Left ventricle myocardium inferior (tissue), 1 donor: ENCODE measurements at places on chromosomes 12 and 14. TPM values are rescaled to one million over a fixed set of nuclear protein-coding genes. Genes with fewer than 3 reads are reported as not detected.

Gene SYNE3
- 11.3 TPM for total RNA-seq

- H3K4me1 ChIP-seq: peaks cover 26% of the 10 kb centered on the region
- no peaks in the 10 kb centered on the region for H3K36me3 ChIP-seq
Observed at GRCh38 chr12:27965411-27965810, 7.1 kb downstream of the PTHLH start.

GRCh38 chr14:88128816-88129215, 123.9 kb downstream of the GPR65 start:
- no peaks in the 10 kb centered on the region for H3K27me3 ChIP-seq
- no peaks in the 10 kb centered on the region for H3K36me3 ChIP-seq
- no peak overlapping the region for H3K4me3 ChIP-seq
- no peak for DNase-seq

DNA sequence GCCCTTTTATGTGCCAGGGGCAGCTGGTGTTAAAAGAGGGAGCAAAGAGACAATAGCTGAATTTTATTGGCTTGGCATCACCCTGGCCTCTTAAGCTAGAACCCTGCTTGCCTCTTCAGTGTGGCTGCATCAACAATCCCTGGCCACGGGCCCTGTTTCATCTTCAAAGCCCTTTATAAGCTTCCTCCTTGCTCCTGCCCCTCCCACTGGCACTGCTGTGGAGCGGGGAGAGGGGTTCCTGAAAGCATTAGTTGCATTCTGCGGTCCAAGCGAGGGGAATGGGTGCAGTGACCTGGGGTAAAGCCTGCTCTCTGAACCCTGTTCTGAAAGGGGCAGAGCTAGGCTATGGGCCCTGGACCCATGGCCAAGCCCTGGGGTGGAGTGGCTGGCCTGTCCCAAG, 220 bp upstream of the KRT83 start:
- H3K27me3 ChIP-seq: peaks cover 84% of the 10 kb centered on the region
- H3K36me3 ChIP-seq: no peaks in the 10 kb centered on the region
- H3K4me1 ChIP-seq: no peaks in the 10 kb centered on the region
- no peak overlapping the region for H3K27ac ChIP-seq

Gene FGF6
- not detected for total RNA-seq

- no peaks in the 10 kb centered on the region for H3K4me1 ChIP-seq
- no peak overlapping the region for H3K27ac ChIP-seq
- no peaks in the 10 kb centered on the region for H3K27me3 ChIP-seq
- no peak for DNase-seq
- no peak overlapping the region for H3K4me3 ChIP-seq
Observed at GRCh38 chr12:60101715-60102114, 505.9 kb downstream of the SLC16A7 start.

DNA sequence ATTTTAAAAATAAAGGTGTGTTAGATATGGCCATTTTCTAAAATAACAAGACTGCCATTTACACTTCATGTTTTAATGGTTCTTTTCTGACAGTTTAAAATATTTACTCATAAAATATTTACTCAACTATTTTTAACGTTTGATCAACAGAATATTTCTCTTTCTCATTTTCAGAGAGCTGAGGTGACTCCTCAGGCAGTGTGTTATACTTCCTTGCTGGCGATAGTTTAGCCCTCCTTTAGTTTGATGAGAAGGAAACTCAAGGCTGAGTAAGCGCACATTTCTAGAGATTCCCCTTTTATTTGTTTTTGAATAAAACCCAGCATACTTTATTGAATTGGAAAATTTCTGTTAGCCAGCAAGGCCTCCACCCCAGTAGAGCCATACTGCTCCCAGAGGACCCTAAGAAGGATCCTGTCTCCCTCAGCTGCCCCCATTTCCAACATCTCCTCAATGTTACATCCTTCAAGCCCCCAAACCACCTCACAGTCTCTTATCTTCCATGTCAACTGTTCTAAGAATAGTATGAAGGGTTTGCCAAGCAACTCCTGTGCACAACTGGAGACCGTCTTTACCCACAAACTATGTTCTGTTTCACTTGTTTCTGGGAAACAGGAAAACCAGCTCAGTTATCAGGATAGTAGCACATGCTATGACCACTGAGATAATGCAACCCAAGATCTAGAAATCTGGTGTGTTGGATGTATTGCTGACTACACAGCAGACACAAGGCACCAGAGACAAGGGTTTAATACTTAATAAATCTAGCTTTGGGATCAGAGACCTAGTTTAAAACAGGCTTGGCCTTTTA, 129.5 kb downstream of the STXBP6 start:
- peak overlapping the region; percentile 26 for H3K27ac ChIP-seq
- peaks cover 65% of the 10 kb centered on the region for H3K4me1 ChIP-seq
- no peak for DNase-seq
- no peaks in the 10 kb centered on the region for H3K36me3 ChIP-seq
